ENCODE measurements at places on chromosomes 13 and 19. TPM values are rescaled to one million over a fixed set of nuclear protein-coding genes. Genes with fewer than 3 reads are reported as not detected.

DIAPH3 gene
- total RNA-seq: 9.2 TPM

DNA sequence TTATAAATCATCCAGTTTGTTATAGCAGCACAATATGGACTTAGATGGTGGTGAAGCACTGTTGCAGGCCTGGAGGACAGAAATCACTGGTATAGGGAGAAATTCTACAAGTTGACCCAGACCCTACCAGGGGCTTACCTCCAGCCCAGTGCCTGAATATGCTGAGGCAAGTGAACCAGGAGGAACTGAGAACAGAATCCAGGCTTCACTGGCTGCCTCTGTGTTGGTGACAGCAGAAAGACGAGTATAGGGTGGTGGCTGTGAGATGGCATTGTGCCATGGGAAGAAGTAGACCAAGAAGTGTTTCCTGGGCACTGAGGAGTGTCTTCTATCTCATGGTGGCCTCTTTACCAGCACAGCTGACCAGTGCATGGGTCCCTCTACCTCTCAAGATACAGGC lies 15.9 kb upstream of the EID2 start:
- no peak for DNase-seq

GRCh38 chr13:110576070-110576394 lies 14.5 kb upstream of the RAB20 start:
- DNase-seq: no peak

SULT2B1 gene
- not detected for total RNA-seq

- DNase-seq: no peak
These were observed 583 bp upstream of the LDLR start for GRCh38 chr19:11088506-11089253.

DNA sequence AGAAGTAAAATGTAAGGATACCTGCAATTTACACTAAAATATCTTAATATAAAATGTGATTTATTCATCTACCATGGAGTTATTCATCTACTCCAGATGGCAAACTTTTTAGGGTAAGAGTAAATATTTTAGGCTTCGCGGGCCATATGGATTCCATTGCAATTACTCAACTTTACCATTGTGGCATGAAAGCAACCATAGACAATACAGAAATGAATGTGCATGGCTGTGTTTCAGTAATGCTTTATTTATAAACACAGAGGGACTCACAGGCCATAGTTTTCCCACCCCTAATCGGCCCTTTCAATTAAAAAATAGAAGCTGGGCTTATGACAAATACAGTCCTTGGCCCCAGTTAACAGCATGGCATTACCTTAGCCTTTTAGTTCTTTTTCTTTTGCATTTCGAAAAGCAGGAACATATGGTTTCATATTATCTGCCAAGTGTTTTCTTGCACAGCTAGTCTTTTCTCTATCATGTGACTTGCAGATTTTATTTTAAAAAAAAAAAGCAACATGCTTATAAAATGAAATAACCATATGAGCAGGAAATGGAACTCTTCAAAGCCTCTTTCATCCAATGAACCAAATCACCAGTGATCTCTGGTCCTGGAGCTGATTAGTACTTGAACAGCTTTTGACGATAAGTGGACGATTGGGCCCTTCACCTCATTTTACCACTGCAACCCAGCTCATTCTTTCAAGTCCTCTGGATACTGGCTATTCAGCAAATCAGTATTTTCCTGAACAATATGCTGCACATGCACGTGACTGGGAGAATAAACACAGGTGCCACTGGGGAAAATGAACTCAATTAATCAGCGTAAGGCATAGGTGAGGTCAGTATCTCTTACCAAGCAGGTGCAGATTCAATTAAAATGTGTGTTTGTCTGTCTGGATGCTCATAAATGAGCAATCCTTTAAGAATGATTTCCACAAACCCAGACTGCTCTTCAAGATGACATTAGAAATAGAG lies 63.9 kb downstream of the LHFPL6 start:
- no peak for DNase-seq

DNA sequence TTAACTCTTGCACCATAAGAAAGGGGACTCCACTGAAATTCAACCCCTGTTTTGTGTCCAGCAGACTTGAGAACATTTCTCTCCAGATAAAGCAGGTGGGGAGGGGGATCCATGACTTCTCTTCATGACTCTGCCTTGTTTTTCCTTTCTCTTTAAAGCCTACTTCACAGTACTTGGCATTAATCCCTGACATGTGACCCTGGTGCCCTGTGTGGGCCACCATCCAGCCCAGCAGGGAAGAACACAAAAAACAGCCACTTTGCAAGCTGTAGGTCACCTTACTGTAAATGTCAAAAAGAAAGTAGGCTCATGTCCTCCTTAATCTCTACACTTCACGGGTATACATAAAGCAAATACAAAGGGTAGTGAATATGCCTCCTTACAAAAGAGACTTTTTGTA lies 30.3 kb upstream of the TPP2 start:
- DNase-seq: no peak

Measured in osteocyte (in vitro differentiated cells).